HCT116 (cell line): ENCODE measurements at places on chromosomes 1 and 21. TPM values are rescaled to one million over a fixed set of nuclear protein-coding genes. Genes with fewer than 3 reads are reported as not detected.

CSF1 gene
- total RNA-seq: 3.0 TPM

INPP5B gene
- total RNA-seq: 20.8 TPM

IPO9 gene
- total RNA-seq: 80.6 TPM

C21orf91 gene
- total RNA-seq: 17.7 TPM

PCBP3 gene
- total RNA-seq: 3.1 TPM

DENND2C gene
- total RNA-seq: 3.6 TPM

THEM5 gene
- not detected for total RNA-seq

CYP4X1 gene
- not detected for total RNA-seq

LYSMD1 gene
- total RNA-seq: 5.0 TPM

KRTAP19-1 gene
- not detected for total RNA-seq

C1orf116 gene
- 3.6 TPM for total RNA-seq

AK5 gene
- total RNA-seq: 0.22 TPM

TMPRSS15 gene
- total RNA-seq: not detected

MIXL1 gene
- not detected for total RNA-seq

HDAC1 gene
- total RNA-seq: 232 TPM

SYPL2 gene
- 1.3 TPM for total RNA-seq

CLIC6 gene
- total RNA-seq: 0.05 TPM

ANGPTL7 gene
- total RNA-seq: not detected

NPL gene
- total RNA-seq: 0.39 TPM

SLC1A7 gene
- not detected for total RNA-seq

CASQ2 gene
- not detected for total RNA-seq

HNRNPR gene
- 194 TPM for total RNA-seq

TCP10L gene
- 0.07 TPM for total RNA-seq

CRYAA gene
- total RNA-seq: not detected

CYP4A22 gene
- total RNA-seq: not detected
